HAP-1 (cell line): ENCODE measurements at places on chromosomes 4 and X.

- no peak for DNase-seq
Observed at GRCh38 chrX:155031657-155032056, 5.0 kb downstream of the FUNDC2 start.

- no peak for DNase-seq
Observed at GRCh38 chr4:1022739-1023066, 11.3 kb downstream of the FGFRL1 start.

- no peak for DNase-seq
Observed at GRCh38 chr4:95265814-95266740, 282.7 kb downstream of the UNC5C start.

DNA sequence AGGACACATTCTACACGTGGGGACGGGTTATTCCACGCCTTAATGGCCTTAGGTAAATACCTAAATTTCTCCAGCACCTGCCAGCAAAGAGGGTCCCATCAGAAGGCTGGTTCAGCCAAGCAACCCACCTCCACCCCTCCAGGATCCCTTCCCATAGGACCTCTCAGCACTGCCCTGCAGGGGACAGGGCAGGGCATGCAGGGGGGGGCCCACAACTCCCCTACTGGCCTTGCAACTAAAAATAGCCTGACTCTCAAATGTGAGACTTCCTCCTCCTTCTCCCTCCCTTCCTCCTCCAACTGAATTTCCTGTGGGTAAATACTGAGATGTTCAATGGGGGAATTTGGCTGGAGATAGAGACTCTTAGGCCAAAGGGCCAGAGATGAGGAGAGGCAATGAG is 6.3 kb downstream of the LAS1L start:
- no peak for DNase-seq

DNA sequence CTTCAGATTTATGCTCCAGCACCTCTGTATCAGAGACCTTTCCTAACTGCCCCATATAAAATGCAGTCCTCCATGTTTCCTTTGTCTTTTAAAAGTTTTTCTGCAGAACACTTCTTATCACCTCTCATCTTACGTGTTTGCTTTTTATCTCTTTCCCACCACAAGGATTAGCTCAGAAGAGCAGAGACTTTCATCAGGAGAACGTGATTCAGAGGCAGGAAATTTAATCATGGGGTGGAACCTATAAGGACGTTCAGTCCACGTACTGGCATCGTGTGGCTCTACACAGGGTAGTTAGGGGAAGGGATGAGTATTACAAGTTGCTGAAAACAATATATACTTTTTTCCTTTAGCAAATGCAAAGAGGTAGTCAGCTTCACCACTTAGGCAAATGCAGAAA is 98.7 kb downstream of the SORBS2 start:
- no peak for DNase-seq

- no peak for DNase-seq
Observed at GRCh38 chr4:14915018-14915417, 87.3 kb upstream of the CPEB2 start.

GRCh38 chrX:136055651-136056221 is 70.5 kb downstream of the SLC9A6 start:
- DNase-seq: no peak

- DNase-seq: no peak
Observed at GRCh38 chrX:20130357-20130756, 11.3 kb downstream of the EIF1AX start.

- DNase-seq: no peak
Observed at GRCh38 chrX:37912777-37913176, 65.4 kb upstream of the DYNLT3 start.

- DNase-seq: no peak
Observed at GRCh38 chr4:153595894-153596601, 88.0 kb upstream of the TLR2 start.

DNA sequence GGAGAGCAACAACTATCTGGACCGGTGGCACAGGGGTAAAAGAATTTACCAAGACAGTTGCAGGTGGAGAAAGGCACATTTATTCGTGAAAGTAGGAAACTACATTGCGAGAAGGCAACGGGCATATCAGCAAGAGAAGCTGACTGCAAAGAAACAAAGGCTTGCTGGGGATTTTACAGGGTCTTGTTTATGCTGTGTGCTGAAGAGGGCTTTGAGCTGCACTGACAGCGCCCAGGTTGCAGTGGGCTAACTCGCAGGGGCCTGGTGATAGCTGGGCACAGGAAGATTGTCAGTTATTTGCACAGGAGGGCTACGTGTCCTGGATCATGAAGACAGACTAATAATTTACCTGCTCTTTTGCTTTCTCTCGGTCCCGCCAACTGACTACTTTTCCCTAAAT is 10.7 kb downstream of the TLR3 start:
- no peak for DNase-seq

GRCh38 chr4:154329939-154330338 is 161.7 kb downstream of the DCHS2 start:
- no peak for DNase-seq

DNA sequence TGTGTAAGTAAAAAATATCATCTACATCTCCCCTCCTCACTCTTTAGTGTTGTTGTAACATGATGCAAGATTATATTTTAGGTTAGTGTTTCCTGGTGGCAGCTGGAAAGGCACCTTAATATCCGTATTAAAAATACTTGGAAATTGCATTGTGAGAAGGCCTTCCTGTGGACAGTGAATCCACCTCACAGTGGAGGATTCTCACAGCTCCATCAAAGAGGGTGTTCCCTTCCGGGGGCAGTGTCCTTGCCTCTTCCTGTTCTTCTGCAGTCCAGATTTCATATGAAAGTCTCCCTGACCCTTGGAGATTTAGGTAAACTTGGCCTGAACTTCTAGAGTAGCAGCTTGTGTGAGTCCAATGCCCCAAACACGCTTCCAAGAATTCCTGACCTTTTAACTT is 29.9 kb upstream of the GAB1 start:
- no peak for DNase-seq

GRCh38 chr4:38911257-38911656 is 43.7 kb downstream of the FAM114A1 start:
- no peak for DNase-seq

DNA sequence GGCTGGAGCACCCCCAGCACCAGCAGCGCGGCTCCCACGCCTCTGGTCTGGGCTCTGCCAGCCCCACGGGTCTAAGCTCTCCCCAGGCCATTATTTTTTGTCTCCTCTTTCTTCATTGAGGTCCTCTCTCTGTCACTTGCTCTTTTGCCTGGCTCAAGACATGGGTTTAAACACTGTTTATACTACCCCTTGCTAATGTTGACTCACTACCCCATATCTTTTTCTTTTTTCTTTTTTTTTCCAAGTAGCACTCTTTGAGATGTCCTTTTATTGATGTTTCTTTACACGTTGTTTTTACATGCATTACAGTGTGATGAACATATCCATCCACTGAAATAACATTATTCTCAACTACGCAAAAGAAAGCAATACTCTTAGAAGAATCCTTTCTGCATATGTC is 1.7 kb upstream of the ERVMER34-1 start:
- no peak for DNase-seq

GRCh38 chr4:86091201-86091600 is 268.7 kb downstream of the MAPK10 start:
- no peak for DNase-seq

- no peak for DNase-seq
Observed at GRCh38 chrX:120575379-120576114, 14.8 kb upstream of the CUL4B start.

- DNase-seq: peak; percentile 80
Observed at GRCh38 chr4:82201805-82202641, 171.8 kb downstream of the HNRNPD start.

GRCh38 chr4:104795264-104795939 is 300.7 kb upstream of the CXXC4 start:
- DNase-seq: no peak

- DNase-seq: peak; percentile 16
Observed at GRCh38 chr4:91116861-91117260, 989.7 kb downstream of the CCSER1 start.

GRCh38 chr4:183395395-183395794 is 49.0 kb upstream of the CDKN2AIP start:
- DNase-seq: no peak

DNA sequence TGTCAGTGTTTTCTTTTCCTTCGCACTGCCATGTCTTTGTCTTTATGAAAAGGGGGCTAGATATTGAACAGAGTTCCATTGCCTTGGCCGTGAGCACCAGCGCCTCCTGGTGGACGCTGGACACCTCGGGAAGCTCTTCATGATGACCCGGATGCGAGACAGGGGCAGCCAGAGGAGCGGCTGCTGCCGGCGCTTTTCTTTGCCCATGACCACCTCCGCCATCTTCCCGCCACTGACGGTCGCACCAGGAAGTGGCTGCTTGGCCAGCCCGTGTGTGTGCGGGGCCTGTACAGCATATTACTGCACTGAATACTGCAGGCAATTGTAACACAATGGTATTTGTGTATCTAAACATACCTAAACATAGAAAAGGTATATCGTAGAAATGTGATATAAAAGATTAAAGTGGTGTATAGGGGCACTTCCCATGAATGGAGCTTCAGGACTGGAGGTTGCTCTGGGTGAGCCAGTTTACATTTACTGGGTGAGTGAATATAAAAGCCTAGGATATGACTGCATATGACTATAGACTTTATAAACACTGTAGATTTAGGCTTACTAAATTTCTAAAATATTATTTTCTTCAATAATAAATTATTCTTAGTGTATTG is 15.8 kb upstream of the GRIA2 start:
- DNase-seq: peak; percentile 21

DNA sequence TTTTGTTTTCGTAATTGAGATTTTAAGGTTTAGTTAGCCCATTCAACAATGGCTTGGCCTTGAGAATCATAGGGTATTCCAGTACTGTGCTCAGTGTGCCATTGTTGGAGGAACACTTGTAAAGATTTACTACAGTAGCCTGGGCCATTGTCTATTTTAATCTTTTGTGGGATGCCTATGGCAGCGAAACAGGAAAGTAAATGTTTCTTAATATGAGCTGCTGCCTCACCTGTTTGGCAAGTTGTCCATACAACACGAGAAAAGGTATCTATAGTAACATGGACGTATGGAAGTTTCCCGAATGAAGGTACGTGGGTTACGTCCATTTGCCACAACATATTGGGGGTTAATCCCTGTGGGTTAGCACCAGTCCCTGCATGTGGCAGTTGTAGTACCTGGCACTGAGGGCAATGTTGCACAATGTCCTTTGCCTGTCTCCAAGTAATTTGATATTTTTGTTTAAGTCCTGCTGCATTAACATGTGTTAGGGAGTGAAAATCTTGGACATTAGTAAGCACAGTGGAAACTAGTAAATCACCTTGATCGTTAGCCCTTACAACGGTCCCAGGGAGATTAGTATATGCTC is 38.6 kb upstream of the AADAT start:
- DNase-seq: no peak

DNA sequence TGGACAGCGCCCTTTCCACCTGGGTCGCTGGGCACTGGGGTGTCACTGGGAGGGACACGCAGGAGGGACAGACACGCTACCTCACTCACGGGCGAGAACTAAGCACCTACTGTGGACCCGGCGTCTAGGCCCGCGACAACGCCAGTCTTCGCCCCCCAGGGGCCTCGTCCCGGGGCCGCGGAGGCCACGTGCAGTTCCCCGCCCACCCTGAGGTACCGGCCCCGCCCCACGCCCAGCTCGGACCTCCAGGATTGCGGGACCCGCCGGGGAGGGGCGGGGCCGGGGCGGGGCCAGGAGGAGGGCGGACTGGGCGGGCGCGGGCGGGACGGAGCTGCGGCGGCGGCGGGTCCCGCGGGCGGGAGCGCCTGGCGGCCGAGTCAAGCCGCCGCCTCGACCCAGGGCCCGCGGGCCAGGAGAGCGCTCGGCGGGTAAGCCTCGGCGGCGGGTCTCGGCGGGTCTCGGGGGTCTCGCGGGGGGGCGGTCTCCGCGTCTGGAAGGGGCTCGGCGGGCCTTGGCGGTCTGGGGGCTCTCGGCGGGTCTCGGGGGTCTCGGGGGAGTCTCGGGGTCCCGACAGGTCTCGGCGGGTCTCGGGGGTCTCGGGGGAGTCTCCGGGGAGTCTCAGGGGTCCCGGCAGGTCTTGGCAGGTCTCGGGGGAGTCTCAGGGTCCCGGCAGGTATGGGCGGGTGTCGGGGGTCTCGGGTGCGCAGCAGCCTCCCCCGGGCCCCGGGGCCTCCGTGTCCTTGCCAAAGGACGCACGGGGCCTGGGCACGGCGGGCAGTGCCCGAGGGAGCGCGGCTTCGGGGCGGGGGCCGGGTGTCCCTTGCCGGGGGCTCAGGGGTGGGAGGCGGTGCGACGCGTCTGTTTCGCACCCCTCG is at the start of gene SH3BP2:
SH3BP2 (plus strand) TSS at position 375 of the 875 bp plus-strand sequence. CDS start 27,533 bp downstream, outside the sequence.
- DNase-seq: peak; percentile 61

DNA sequence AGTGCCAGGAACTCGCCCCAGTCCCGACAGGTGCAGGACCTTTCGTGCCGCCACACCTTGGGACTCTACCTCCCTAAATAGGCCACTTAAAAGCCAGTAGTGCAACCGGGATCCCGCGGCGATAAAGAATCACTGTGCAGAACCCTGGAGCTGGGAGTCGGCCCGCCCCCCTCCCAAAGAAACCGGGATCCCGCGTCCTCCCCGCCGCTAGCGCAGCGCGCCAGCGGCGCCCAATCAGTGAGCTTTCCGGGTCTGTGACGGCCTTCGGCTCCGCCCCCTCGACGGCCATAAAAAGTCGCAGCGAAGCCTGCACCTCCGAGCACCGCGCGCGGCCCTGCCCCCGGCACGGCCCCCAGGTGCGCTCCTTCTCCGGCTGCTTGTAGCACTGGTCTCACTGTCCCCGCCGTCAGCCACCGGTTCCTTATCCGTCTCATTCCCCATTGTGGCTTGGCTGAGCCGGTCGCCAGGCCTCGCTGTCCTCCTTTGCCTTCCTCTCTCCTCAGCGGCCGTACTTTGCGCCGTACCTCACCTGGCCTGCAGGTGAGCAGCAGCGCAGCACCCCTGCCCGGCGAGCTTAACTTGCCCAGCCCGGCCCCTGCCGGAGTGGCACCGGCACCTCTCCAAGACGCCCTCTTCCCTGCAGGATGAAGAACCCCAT is at the start of gene LRAT:
LRAT (plus strand) TSS at position 318 of the 658 bp plus-strand sequence; CDS start at position 645, 327 bp downstream.
- no peak for DNase-seq
